ENCODE measurements at places on chromosomes 6 and 20.

DNA sequence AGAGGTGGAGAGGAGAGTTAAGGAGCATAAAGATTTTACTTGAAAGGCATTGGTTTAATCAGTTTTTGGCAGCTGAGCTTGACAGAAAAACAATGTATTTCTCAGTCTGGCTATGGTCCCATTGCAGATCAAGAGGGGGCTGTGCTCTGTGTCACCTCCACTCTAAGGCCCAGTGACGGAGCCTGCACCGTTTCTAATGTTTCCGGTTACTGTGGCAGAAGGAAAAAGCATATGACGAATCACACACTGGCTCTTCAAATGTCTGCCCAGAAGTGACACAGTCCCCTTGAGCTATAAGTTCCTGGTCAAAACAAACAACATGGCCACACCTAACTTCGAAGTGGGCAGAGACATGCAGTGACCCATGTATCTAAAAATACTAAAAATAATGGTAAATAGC, 372.0 kb downstream of the PLCB1 start:
- DNase-seq, result no peak

GRCh38 chr20:36784900-36785299, 11.3 kb upstream of the DSN1 start:
- no peak for DNase-seq

- DNase-seq, result no peak
These were observed 103.4 kb upstream of the PDE10A start for GRCh38 chr6:165766457-165766856.

DNA sequence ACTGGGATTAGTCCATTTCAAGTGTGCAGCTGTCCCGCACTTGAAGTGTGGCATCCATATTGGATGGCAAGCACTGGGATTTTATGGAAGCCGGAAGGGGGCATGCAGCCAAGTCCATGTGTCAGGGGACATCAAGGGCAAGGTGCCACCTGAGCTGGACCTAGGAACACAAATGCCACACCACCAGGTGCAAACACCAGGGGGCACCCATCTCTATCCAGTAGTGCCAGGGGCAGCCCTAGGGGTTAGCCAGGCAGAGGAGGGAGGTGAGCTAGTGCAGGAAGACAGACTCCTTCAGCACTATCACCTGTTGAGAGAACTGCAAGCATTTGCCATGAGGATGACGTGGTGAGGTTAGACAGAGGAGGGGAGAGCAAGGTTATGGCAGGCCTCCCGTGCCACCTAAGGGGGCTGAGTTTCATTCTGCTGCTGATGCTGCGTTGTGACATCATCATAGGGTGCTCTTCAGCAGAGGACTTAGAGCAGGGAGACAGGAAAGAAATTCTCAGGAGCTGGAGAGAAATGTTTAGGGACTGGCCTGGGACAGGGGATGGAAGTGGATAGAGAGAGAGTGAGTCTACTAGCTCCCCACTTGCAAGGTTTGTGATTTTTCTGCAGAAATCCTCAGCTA, 192.6 kb upstream of the SLC24A3 start:
- no peak for DNase-seq

- no peak for DNase-seq
These were observed 35.7 kb upstream of the OVOL2 start for GRCh38 chr20:18093388-18093787.

- DNase-seq, result no peak
These were observed 47.6 kb downstream of the RALGAPB start for GRCh38 chr20:38520261-38520660.

DNA sequence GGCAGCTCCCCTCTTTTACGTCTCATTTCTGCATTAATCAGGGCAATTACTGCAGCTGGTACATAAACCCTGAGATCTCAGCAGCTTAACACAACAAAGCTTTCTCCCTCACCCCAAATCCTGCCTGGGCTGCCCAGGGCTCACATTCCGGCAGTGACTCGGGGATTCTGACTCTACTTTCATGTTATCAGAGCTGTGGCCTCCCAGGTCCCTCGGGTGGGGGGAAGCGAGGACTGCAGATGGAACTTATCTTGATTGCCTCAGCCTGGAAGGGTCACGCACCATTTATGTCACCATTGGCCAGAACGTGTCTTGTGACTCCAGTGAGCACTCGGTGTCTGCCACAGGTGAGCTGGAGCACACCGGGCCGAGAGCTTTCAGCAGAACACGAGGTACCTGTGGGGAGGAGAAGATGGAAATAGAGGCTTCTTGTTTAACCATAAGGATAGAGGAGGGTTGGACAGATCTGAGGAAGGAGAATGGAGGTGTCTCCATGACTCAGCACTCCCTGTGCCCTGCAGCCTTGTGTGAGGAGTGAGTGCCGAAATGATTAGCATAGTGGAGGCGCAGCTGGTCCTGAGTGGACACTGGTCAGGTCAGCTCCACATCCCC, 88.5 kb upstream of the EXOC2 start:
- DNase-seq, result no peak

DNA sequence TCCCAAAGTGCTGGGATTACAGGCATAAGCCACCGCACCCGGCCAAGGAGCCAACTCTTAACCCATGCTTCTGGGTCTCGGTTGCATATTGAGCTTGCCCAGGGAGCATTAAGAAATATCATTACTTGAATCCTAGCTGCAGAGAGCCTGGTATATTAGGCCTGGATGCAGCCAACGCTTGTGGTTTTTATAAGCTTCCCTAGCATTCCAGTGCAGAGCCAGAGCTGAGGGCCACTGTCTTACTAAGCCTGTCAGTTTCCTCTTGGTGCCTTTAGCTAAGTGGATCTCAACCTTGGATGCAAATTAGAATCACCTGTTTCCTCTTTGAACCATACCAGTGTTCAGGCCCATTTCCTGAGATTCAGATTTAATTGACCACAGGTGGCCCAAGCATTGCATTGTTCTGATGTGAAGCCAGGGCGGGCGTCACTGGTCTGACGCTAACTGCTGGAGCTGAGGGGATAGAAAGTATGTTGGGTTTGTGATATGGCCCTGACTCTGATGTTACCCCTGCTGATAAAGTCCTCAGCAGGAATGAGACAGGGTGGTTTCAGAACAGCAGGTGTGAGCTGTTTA, 76.3 kb downstream of the BTBD3 start:
- no peak for DNase-seq

DNA sequence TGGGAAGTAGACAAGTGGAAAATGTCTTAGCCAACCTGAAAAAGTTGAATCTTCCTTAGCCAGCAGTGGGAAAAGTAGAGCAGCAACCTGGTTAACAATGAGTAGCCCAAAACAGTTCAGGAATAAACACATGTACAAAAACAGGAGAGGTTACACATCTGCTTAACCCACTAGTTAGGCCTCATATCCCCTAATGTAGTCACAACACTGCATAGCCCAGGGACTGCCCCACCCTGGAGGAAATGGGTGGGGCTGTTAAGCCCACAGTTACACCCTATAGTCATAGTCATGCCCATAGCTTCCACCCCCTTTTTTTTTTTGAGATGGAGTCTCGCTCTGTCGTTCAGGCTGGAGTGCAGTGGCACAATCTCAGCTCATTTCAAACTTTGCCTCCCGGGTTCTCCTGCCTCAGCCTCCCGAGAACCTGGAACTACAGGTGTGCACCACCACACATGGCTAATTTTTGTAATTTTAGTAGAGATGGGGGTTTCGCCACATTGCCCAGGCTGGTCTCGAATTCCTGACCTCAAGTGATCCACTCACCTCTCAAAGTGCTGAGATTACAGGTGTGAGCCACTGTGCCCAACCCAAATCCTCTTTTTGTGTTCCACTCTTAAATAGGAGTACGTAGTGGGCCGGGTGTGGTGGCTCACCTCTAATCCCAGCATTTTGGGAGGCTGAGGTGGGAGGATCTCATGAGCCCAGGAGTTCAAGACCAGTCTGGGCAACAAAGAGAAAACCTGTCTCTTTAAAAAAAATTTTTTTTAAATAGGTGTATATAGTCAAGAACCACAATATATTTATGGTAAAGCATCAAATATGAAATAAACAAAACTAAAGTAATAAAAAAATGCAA, 24.5 kb downstream of the ILRUN start:
- peak; percentile 56 for DNase-seq
